Stimulated activated CD8-positive, alpha-beta memory T cell treated with anti-CD3 and anti-CD28 coated beads, Interleukin-15, amount 100 ng/mL, for 24 hours (primary cell): ENCODE measurements at places on chromosomes 12 and 14.

GRCh38 chr12:49091056-49091835 lies 3.4 kb downstream of the DHH start:
- DNase-seq, result no peak

DNA sequence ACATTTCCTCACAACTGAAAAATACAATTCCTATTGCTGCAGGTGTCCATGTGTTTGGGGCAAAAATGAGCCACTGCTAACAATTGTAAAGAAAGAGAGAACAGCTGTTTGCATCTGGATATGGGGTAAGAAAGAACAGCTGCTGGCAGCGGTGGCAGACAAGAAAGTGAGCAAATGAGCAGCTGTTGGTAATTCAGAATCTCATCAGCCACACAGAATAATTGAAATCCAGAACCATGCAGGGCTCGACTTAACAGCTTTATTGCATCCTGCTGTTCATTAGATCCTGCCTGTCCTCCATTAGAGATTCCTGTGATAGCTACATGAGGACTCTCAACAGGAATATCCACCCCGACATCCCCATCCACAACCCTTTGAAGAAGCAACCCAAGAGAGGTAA lies 62.5 kb upstream of the TSPAN8 start:
- no peak for DNase-seq

DNA sequence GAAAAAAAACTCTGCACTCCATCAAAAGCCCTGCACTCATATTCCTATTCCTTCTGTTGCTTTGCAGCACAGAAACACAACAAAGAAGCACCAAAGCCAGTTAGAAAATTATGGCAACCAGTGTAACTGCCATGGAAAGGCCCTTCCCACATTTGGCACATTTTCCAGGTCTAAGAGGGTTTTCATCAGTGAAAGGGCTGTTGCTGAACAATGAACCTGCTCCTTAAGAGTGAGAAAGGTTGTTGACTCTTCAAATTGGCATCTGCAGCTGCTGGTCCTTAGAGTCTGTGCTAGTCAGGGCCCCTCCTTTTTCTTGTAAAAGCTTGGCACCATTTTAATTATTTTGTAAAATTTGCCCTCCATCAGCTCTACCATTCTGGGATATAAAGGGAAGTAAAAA lies 378.7 kb upstream of the KITLG start:
- DNase-seq, result no peak

GRCh38 chr12:92759634-92760268 lies 57.0 kb downstream of the PLEKHG7 start:
- no peak for DNase-seq

DNA sequence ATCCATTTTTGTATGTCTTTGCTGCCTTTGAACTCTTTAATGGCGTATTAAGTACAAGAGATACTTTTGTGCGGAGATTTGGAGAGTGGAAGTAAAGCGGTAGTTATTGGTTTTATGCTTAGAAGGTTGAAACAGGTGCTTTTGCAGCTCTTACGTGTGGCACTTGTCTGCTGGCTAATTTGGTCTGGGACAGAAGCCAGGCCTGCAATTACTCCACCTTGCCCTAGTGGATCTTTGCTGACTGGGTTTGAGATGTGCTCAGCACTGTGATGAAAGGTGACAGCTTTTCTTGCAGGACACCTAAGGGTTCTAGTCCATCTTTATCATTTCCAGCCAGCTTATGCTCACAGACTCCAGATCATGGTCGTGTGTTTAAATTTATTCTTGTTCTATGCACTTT lies 252.5 kb downstream of the RPL10L start:
- no peak for DNase-seq

DNA sequence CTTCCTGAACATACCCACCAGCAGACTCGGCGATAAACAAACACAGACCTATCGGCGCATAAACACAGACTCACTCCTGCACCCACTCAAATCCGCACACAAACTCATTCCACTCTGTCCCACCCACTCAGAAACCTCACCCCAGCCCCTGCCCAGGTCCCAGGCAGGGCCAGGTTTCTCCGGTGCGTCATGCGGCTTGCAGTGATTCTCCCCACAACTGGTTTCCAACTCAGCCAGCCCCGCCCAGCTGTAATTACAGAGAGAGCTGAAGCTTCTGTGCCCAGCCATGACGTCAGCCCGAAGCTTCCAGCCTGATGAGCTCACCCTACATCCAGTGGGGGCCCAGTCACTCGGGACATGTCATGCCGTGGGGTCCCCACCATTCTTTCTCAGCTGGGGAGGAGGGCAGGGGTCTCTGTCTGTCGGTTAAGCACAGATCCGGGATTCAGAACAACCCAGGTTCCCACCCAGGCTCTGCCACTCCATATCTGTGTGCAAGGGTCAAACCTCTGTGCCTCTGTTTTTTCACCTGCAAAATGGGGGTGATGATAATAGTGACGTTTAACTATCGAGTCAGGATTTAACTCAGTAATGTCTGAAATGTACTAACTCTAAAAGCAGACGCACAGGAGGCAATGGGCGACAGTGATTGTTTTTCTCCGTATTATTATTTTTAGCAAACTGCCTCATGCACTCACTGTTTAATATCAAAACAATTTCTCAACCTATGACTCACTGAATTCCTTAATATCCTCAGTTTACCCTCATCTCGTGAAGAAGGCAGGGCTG lies 2.3 kb upstream of the HSPB8 start:
- no peak for DNase-seq

- no peak for DNase-seq
Observed at GRCh38 chr12:106885026-106885425, 70.7 kb upstream of the TMEM263 start.

GRCh38 chr12:44703182-44703910 lies 172.8 kb downstream of the NELL2 start:
- DNase-seq, result no peak

DNA sequence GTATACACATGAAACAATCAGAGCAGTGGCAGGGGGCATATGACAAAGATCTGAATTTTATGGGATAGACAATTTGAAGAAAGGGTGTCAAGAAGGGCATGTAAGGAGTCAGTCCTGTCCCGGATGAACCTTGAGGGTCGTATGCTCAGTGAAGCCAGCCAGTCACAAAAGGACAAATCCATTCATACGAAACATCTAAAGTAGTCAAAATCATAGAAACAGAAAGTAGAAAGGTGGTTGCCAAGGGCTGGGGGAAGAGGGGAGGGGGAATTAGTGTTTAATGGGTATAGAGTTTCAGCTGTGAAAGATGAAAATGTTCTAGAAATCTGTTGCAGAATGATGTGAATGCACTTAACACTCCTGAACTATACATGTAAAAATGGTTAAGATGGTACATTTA lies 157.5 kb downstream of the TGFB3 start:
- no peak for DNase-seq

DNA sequence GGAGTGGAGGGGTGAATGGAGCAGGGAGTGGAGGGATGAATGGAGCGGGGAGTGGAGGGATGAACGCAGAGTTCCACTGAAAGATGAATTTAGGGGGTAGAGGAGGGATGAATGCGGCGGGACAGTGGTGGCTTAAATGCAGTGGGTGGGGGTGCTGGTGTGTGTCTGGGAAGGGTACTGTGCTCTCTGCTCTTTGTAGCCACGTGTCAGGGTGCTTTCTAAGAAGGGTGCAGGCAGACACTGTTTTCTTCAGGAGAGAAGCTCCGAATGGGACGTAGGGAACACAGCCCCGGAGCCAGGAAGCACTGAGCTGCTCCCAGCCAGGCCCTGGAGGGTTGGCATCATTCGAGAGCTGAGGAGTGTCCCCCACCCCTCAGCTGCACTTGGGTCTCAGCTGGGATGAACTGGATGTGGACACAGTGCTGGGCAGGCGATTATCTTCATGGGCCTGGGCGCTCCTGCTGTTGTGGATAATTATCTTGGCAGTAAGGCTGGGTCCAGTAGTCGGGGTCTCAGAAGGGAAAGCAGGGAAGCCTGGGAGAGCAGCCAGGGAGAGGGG lies 9.5 kb upstream of the CEP170B start:
- DNase-seq, result no peak

DNA sequence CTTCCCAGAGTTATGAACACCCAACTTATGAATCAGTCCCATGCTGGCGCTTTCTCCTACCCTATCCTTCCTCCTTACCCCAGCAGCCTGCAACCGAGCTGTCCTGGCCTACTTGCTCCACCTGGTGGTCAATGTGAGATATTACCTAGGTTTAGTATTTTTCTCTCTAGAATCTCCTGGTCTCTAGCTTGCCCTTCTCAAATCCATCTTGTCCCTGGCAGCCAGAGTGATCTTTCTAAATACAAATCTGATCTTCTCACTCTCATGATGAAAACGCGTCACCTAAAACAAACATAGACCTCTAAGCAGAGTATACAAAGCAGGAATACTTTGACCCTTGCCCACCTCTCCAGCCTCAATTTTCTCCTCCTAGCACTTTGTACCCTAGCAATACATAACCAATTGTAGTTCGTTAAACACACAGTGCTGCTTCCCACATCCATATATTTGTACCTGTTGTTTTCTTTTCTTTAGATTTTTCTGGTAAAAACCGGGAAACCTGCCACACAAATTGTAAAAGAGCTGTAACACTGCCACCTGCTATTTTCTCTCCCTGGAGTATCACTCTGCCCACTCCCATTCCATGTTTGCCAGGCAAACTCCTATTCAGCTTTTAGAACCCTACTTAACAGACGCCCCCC lies 20.0 kb upstream of the TCP11L2 start:
- no peak for DNase-seq

DNA sequence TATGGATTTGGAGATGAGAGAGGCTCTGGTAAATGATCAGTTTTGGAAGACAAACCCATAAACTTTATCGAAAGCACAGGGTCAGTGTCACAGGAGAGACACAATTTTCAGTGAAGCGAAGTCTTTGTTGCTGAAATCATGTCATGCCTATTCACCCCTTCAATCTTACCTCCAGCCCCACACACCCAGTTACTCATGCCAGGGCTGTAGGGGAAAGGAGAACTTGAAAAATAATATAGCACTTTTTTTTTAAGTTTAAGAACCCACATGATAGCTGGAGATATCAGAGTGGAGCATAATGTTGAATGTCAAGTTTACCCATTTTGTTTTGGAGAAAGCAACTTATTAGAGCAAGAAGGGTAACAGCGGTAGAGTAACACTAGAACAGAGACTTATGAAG lies 107.4 kb downstream of the SSPN start:
- DNase-seq, result no peak

GRCh38 chr14:23951590-23952201 lies 1.9 kb upstream of the DHRS4 start:
- no peak for DNase-seq

- no peak for DNase-seq
Observed at GRCh38 chr12:95573951-95574576, 22.8 kb upstream of the USP44 start.

DNA sequence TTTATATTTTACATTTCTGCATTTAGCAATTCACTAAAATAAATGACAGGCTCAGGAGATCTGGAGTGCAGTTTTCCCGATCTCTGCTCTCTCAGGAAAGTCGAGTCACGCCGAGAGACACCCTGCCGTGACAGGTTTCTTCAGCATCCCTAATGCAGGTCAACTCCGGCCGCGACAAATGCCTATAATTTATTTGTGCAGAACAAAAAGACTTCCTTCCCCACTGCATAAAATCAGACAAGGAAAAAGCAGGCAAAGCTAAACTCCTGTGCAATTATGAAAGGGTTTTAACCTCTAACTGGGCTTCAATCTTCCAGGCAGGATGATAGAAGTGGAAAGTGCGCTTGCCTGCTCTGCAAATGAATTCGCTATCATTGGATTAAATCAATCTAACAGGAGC lies 28.1 kb downstream of the SPRING1 start:
- DNase-seq, result no peak

DNA sequence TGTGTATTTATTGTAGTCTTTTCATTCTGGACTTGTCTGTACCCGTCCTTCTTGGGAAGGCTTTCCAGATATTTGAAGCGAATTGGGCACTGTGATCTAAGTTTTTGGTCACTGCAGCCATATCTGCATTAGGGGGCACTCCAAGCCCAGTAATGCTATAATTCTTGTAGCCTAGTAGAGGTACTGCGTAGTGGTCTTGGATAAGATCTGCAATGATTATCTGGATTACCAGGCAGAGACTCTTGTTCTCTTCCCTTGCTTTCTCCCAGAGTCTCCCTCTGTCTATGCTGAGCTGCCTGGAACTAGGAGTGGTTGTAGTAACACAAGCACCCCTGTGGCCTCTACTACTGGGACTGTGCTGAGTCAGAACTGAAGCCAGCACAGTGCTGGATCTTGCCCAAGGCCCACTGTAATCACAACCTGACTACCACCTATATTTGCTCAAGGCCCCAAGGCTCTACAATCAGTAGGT lies 30.0 kb downstream of the SLC38A2 start:
- no peak for DNase-seq

GRCh38 chr12:102513272-102513671 lies 32.9 kb upstream of the IGF1 start:
- DNase-seq, result no peak

- no peak for DNase-seq
Observed at GRCh38 chr12:65055859-65056258, 65.2 kb downstream of the WIF1 start.

GRCh38 chr14:104739546-104740516 lies 13.1 kb upstream of the SIVA1 start:
- no peak for DNase-seq

DNA sequence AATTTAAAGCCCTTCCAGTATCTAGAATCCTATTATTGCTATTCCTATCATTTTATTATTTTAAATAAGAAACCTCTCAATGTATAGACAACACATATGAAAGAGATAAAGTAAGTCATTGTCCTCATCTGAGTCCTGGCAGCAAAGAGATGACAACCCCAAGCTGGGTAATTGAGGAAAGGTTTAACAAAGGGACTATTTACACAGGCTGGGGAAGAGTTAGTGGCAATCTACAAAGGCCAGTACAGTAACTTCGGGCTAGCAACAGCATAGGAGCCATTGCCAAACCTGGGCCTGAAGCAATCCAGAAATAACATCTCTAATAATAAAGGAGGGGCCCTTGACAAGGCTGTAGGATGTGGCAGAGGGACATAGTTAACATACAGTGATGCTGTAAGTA lies 11.2 kb downstream of the PDE6H start:
- DNase-seq, result no peak

- no peak for DNase-seq
Observed at GRCh38 chr14:104895207-104895785, 29.4 kb upstream of the PLD4 start.

GRCh38 chr12:51171884-51172514 lies 936 bp downstream of the TFCP2 start:
- no peak for DNase-seq

DNA sequence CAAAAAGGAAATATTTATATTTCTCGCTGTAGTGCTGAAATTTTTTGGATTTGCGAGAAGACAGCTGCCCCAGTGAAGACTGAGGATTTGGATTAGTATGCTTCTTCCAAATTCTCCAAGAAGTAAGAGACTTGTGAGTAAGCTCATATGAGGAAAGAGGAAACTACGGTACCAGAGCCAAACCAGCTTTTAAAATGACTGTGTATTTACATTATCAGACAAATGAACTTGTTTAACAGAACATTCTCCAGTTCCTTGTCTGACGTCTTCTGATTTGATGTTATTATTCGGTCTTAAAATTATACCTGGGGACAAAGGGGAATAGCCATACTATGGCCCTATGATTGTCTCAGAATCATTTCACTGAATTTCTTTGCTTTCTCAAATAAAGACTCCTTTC lies 8.0 kb downstream of the CLEC12B start:
- DNase-seq, result no peak
